Activated CD4-positive, alpha-beta T cell treated with anti-CD3 and anti-CD28 coated beads, Interleukin-2, amount 10 ng/mL, durations not matched to agents 7 days and 5 days (primary cell): ENCODE measurements at places on chromosomes 4 and X. TPM values are rescaled to one million over a fixed set of nuclear protein-coding genes. Genes with fewer than 3 reads are reported as not detected.

DNA sequence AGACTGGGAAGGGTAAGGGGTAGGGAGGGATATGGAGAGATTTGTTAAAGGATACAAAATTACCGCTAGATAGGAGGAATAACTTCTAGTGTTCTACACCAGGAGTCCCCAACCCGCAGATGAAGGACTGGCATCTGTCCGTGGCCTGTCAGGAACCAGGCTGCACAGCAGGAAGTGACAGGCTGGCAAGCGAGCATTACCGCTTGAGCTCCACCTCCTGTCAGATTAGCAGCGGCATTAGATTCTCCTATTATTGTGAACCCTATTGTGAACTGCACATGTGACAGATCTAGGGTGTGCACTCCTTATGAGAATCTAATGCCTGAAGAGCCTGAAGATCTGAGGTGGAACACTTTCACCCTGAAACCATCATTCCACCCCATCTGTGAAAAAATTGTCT lies 27.9 kb upstream of the BBS7 start:
- peak; percentile 22 for DNase-seq

Gene RENBP
- 16.5 TPM for total RNA-seq

- no peak for DNase-seq
Measured at GRCh38 chr4:8242782-8243560, 26.6 kb upstream of the HTRA3 start.

DNA sequence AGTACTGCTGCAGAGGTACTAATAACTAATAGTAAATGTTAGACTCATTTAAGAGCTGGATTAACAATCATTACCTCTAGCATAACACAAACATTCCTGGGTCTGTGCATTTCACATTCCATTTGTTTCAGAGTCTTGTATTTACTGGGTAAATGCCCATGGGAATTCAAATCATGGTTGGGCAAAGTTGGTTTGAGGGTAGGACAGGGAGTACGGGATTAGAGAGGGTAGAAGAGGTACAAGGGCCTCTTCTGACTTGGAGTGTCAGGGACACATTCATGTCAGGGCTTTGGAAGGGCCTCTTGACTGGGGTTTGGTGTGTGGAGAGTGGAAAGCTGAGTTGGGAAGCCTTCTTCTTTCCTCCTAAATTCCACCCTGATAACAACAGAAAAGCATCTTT lies 65.9 kb downstream of the WWC2 start:
- no peak for DNase-seq

GRCh38 chrX:68755616-68756125 lies 73.2 kb upstream of the EFNB1 start:
- no peak for DNase-seq

GRCh38 chrX:43836435-43837184 lies 45.6 kb downstream of the MAOB start:
- DNase-seq: no peak

Gene MAGEA8
- total RNA-seq: not detected

Gene VEGFD
- total RNA-seq: not detected

- DNase-seq: no peak
Measured at GRCh38 chrX:118468122-118468521, 27.5 kb upstream of the DOCK11 start.

GRCh38 chrX:154429711-154430110 lies 1.2 kb downstream of the ATP6AP1 start:
- no peak for DNase-seq

GRCh38 chr4:7395645-7396044 lies 39.1 kb downstream of the PSAPL1 start:
- no peak for DNase-seq

- DNase-seq: no peak
Measured at GRCh38 chr4:91064157-91064853, 937.1 kb downstream of the CCSER1 start.

DNA sequence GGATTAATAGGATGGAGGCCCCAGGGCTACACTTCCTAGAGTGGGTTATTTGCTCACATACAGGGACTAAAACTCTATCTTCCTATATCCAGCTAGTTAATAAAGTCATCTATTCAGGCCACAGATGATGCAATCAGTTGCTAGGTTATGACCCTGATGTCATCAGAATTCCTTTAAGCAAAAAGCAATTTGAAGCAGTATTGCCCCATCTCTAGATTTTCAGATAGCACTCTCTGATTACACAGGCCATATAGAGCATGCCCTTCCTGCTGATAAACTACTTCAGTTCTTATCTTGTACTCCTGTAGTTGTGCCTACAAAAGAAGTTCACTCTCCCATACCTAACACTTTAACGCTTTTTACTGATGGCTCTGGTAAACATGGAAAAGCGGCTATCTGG lies 84.8 kb downstream of the TMEM144 start:
- no peak for DNase-seq

DNA sequence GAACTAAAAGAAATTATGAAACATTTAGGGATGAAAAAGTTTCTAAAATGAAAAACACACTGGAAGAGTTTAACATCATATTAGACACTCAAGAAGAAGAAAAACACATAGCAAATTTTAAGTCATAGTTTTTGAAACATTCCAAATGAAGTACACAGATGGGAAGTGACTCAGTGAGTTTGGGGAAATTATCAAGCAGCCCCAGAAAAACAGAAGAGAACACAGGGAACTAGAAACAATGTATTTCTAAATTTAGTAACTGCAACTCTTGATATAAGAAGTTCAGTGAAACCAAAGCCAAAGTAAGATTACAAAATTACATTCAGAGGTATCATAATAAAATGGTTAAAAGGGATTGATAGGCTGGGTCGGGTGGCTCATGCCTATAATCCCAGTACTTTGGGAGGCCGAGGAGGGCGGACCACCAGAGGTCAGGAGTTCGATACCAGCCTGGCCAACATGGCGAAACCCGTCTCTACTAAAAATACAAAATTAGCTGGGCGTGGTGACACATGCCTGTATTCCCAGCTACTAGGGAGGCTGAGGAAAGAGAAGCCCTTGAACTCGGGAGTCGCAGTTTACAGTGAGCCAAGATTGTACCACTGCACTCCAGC lies 461.2 kb downstream of the KCTD8 start:
- no peak for DNase-seq

Gene SCD5
- 2.0 TPM for total RNA-seq

GRCh38 chrX:142186103-142186502 lies 19.0 kb downstream of the MAGEC2 start:
- DNase-seq: no peak

GRCh38 chr4:71630803-71631202 lies 153.1 kb downstream of the GC start:
- DNase-seq: no peak

DNA sequence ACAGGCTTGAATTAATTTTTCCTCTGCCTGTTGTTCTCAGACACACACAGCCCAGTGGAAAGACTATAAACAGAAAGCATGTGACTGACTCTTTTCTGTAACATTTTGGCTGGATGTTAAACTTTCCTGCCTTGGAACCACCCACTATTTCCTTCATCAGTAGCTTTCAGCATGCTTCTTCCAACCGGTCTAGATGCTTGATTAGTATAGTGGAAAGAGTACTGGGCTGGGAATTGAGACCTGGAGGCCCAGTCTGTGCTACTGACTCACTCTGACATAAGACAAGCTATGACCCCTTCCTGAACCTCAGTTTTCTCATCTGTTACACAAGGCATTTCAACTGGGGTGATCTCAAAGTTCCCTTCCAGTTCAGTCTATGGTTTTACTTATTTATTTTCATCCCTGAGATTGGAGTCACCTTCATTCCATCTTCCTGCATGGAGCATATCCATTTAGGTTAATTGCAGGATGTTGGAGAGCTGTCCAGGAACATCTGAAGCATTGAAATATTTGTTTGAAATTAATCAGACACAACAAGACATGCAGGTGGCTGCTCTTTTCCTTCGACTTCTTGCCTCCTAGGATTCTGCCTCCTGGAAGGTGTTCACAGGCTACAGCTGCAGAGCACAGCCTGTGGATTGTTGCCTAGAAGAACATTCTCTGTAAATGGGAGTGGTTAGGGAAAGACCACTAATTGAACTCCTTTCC lies 173.4 kb downstream of the RTL9 start:
- DNase-seq: no peak

DNA sequence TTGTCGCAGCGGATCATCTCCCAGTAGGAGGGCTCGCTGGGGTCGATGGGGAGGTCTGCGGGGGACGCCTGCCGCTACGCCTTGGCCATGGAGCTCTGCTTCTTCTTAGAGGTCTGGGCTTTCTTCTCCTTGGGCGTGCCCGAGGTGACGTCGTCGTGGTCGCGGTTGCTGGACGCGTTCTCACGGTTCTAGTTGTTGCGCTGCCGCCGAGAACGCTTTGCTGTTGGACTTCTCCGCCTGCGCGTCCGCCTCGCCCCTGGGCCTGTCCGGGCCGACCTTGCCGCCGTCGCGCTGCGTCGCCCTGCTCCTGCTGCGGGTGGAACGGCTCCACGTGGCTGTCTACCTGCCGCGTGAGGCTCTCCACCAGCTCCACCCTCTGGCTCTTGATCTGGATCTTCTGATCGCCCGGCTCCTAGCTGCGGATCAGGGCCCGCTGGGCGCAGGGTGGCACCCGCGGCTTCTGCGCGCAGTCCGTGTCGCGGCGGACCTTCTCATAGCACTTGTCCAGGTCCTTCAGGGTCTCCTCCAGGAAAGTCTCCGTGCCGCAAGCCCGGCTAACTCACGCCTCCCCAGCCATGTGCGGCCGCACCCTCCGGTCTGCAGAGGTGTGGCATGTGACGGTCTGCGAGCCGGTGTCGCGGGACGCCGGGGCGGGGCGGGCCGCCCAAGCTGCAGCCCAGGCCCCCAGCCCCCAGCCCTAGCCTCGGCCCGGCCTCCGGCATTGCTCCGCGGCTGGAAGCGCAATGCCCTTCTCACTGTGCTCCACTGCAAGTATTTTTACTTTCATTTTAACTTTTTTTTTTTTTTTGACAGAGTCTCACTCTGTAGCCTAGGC lies 40.5 kb upstream of the OGT start:
- peak; percentile 41 for DNase-seq

DNA sequence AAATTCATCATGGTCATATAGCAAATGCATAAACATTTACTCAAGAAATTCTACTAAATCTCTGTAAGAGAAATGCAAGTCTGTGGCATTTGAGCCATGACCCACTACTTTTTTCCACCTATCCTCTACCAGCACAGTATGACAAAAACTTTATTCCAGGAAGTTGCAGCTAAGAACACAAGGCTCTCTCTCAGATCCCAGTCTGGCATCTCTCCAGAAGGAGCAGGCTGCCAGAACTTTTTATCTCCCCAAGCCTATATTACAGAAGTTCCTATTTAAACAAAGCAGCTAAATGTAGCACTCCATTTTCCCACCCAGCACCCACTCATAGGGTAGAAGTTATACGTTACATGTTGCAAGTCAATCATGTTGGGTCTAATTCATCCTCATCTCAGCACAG lies 49.3 kb upstream of the EPGN start:
- DNase-seq: no peak

Gene SLC2A9
- 2.0 TPM for total RNA-seq

DNA sequence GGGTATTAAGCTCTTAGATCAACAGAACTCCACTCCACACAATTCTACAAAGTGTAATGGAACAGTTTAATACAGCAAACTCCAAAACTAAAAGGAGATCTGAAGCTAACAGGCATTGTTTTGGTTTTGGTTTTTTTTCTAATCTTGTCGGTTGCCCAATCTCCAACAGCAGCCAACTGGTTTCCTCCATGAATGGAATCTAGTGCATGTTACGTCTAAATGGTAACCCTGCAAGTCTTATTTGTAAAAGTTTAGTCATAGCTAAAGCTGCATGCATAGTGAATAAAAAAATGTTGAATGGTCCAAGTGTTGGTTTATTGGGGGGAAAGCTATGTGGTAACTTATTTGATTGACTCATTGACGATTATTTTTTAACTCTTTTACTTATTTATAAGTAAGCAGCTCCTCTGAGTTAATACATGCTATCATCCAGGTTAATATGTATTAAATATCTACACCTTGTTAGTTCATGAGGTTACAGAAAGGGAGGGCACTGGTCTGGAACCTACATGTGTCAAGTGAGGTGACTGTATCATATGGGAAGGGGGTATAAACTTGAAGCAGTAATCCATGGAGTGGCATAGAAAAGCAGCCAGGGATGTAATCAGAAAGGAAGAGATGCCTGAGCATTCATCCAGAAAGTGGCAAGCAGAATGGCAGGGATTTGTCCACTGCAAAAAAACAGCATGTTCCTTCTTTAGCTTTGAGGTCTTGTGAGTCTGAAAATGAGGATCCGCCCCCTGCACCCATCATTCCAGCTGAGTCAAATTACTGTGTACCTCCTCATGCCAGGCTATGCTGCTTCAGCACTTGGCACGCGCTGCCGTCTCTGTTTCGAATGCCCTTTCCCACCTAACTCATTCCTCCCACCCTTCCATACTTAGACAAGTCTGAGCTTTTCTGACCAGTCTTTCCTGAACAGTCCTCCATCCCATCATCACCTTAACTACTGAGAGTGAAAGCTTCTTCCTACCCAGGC lies 81.7 kb downstream of the PDGFC start:
- DNase-seq: no peak

GRCh38 chr4:95552942-95553550 lies 4.3 kb upstream of the UNC5C start:
- DNase-seq: no peak

DNA sequence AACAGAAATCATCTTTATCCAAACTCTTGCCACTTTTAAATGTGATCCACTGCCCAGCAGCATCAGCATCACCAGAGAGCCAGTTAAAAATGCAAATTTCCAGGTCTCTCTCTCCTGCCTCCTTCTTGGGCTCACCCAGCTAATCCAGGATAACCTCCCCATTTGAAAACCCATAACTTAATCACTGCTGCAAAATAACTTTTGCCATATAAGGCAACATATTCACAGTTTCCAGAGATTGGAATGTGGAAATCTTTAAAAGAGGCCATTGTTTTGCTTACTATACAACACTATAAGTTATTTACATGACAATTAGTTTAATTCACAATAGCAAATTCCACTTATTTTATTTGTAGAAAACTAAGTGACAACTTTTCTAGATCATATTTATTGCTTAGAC lies 4.8 kb upstream of the EXOSC9 start:
- DNase-seq: no peak

Gene FRMD7
- not detected for total RNA-seq

Gene HAND2
- total RNA-seq: not detected

DNA sequence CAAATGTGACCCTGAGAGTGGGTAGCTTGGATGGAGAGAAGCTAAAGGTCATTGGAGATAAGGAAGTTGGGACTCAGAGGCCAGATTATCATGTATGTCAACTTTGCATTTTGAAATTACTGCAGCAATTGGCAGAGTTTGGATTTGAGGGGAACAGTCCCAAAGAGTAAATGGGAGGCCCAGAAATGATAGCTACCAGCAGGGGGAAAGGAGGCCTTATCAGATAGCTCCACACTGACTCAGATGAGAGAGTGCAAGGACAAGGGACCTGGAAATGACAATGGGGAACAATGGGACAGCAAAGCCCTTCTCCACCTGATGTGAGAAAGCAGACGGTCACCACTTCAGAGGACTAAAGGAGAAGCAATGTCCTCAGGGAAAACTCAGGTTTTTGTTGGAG lies 201.5 kb upstream of the JADE1 start:
- DNase-seq: no peak

- no peak for DNase-seq
Measured at GRCh38 chrX:104679175-104679574, 113.2 kb downstream of the IL1RAPL2 start.

Gene TMEM33
- 65.6 TPM for total RNA-seq
